NAMALWA (cell line): ENCODE measurements at places on chromosomes 4 and X.
A peak's percentile ranks its signal among the peaks of the same experiment; 100 is the strongest.

- no peak for DNase-seq
These were observed 2023.0 kb upstream of the AGA start for GRCh38 chr4:179465131-179465797.

DNA sequence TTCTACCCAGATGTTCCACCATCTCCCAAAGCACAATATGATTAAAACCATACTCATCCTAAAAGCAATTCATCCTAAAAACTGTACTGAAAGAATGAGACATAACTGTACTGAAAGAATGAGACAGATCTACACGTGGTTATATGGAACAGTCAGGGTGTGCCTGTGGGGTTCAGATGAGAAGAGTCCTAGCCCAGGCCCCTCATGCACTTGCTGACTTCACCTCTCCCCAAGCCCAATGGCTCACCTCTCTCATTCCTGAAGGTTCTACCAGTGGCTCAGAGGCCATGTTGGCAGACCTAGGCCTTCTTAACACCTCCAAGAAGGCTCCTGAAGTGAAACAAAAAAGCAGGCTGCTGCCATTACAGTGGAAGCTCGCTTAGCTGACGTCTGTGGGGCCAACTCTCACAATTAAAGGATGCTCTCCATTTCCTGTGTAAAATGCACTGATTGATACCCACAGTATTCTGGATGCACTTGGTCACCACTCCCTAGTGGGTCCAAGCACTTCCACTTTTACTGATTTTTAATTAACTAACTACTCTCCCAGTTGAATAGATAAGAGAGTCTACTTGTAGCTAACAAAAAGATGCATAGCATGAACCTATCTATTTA lies 3.8 kb downstream of the PLAC1 start:
- DNase-seq = no peak

DNA sequence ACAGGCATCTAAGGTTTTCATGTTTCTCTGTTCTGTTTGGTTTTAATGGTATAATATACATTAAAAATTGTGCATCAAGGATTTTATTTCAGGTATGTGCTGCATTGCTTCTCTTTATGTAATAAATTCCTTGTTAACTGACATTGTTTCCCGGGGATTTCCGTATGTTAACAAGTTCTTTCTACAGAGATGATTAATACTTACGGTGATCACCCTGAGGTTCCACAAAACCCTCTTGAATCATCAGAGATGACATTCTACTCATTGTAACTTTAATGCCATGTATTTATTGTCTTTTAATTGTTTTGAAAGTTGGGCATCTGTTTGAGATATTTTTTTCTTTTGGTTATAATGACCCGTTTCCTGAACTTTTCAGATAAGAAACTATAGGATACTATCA lies 37.5 kb downstream of the ARHGAP10 start:
- DNase-seq = no peak

- DNase-seq = peak; percentile 1
These were observed 5.3 kb downstream of the MBNL3 start for GRCh38 chrX:132483488-132483887.

DNA sequence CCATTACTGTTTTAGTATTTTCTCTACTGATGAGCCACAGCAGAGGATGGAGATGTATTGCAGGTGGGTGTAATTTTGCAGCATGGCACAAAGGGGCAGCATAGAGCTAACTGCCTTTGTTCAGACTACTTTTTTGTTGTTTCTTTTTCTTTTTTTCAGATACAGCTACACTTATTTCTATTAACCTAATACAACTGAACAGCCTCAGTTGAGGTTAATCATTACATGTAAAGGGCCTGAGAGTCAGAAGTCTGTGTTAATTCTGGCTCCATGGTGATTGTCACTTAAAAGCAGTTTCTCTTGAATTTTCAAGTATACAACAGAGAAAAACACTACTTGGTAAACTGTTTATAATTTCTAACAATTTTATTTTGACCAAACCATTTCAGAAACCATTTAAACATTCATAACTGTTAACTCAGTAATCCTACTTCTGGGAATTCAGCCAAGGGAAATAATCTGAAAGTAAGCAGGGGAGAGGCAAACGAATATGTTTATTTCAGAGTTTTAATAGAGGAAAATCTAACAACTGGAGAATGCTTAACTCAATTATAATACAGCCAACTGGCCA lies 13.9 kb upstream of the PPEF2 start:
- peak; percentile 59 for DNase-seq

DNA sequence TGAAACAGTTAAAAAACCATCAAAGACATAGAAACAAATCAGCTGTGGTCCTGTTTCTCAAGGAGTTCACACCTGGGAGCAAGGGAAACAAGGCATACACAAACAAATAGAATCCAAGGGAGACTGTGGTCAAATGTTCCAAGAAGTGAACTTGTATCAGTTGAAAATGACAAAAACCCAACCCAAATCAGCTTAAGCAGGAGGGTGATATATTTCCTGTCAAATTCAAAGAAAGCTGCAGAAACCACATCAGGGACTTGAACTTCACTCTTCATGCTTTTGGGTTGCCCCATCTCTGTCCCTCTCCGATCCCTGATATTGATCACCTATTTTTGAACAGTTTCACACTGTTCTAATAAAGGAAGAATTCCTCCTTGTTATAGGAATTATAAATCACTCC lies 148.6 kb upstream of the FMR1 start:
- DNase-seq = no peak

- no peak for DNase-seq
These were observed 609.6 kb upstream of the SPANXN1 start for GRCh38 chrX:144637731-144638130.

- DNase-seq = no peak
These were observed 184.4 kb downstream of the DKK2 start for GRCh38 chr4:106851726-106852125.

DNA sequence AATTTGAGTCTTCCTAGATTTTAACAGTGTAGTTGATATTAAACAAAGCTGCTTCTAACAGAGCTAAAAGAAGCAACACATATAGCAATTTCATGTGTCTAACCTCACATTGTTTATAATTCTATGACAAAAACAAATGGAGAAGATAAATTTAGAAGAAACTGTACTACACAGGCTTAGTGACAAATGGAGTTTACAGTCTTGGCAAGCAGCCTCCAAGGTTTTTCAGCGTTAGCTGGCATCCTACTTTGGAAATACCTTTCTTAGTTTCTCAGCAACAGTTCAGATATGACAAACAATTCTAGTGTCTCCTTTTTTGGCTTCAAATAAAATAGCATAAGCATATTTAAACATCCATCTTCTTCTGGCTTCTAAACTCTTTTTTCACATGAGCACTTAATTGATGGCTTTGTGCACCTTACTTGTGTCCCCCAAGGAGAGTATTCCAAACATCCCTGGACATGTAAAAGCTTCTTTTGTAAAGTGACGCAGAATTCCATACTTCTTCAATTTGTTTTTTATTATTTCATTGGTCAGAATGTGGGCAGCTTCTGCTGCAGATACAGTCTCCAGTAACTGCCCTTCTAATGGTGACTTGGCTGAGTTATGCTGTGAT lies 249.8 kb downstream of the ANTXR2 start:
- DNase-seq = no peak

- peak; percentile 89 for DNase-seq
These were observed at the start of gene FAM241A for GRCh38 chr4:112145326-112145789. TSS of gene FAM241A (plus strand) at chr4:112145454. CDS start at chr4:112145581, 127 bp downstream.

- DNase-seq = peak; percentile 28
These were observed 1716.3 kb downstream of the C4orf33 start for GRCh38 chr4:130812117-130812765.

GRCh38 chrX:47311932-47312774 lies 58.2 kb upstream of the ZNF157 start:
- DNase-seq = peak; percentile 52

GRCh38 chr4:184534511-184535391 lies 60.4 kb upstream of the IRF2 start:
- DNase-seq = peak; percentile 73

DNA sequence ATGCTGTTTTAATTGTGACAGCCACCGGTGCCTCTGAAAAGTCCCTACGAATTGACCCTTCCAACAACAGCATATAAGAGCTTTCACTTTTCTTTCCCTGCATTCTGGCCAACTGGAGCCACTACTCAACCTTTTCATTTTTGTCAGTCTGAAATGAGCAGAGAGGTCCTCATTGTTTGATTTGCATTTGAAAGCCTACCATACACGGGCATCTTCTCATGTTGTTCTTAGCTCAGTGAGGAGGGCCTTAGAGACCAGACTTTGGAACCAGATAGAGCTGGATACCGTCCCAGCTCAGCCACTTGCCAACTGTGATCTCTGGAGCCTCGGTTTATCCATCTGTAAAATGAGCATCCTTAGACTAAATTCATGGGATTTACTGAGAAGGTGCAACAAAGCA lies 16.9 kb upstream of the TMSB4X start:
- DNase-seq = peak; percentile 20

GRCh38 chr4:110544594-110544993 lies 68.6 kb downstream of the ENPEP start:
- DNase-seq = no peak

GRCh38 chrX:66015152-66015831 lies 24.6 kb downstream of the VSIG4 start:
- DNase-seq = peak; percentile 20

- DNase-seq = no peak
These were observed 20.5 kb upstream of the BLTP1 start for GRCh38 chr4:122131562-122132157.

DNA sequence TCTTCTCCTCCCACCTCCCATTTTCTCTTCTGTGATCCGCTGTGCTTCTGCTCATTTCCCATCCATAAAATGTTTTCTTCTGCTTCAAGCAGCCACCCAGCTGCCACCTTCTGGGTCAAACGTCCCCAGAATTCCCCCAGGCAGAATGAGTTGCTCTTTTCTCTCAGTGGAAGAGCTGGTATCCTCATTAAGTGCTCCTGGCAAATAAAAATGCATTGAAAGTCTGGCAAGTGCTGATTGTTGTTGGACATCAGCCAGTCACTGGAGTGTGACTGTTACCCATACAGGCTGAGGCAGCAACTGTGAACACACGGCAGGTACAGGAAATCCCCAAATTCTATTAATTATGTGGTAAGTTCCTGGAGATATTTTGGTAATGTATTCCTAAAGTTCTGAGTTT lies 52.6 kb downstream of the LIMCH1 start:
- no peak for DNase-seq

DNA sequence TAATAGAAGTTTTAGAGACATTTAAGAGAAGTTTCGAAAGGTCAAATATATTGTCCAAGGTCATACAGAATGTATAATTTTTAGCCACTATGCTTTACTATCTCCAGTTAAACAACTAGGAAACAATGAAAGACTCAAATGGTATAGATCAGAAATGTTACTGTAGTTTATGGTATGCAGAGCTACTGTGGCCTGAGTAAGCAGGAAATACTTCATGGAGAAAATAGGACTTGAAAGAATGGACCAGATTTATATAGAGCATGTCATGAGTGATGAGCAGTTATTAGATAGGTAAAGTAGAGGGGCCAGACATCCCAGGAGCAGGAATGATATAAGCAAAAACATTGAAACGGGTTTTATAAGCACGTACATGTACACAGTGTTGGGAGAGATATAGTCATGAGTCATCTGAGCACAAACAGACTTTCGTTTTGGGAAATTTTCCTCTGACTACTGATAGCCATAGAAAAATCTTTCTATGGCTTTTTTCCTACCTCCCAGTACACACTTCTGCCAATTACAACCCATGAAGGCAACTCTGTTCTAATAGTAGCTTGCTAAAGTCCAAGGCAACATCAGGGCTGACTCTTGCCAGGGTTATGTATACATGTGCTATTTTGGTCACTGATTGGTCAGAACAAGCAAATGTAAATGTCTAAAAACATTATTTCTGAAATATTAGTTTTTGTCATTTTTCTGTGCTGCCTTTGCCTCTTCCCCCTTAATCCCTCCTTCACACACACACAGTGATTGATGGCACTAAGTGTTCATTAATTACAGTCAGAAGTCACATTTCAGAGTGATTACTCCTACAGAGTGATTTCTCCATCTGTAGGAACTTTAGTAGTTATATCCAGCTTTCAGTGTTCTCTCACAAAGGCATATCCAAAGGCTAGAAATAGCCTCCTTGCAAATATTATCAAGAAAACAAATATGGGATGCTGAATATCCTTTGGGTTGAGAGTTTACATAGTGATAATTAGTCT lies 198.7 kb downstream of the ENOX2 start:
- DNase-seq = no peak

DNA sequence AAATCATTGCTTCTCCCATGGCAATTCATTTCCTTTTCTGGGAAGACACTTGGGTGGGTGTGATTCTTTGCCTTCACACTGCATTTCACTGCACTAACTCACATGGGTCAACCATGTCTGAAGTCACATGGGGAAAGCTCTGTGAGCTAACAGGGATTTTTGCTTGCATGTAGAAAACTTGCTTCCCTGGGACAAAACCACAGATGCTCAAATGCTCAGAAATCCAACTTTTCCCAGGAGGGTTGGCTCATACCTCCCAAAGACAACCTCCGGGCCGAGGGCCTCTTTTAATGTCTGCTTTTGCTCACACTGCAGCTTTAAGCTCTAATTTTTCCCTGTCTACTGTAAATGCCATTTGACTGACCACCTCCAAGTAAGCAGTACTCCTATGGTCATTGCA lies 1695.2 kb downstream of the STIM2 start:
- no peak for DNase-seq

- DNase-seq = no peak
These were observed 415.1 kb downstream of the AFF2 start for GRCh38 chrX:148915474-148915873.

GRCh38 chr4:37393321-37393720 lies 148.8 kb downstream of the NWD2 start:
- DNase-seq = no peak

GRCh38 chrX:137362583-137362982 lies 203.3 kb upstream of the ZIC3 start:
- no peak for DNase-seq

DNA sequence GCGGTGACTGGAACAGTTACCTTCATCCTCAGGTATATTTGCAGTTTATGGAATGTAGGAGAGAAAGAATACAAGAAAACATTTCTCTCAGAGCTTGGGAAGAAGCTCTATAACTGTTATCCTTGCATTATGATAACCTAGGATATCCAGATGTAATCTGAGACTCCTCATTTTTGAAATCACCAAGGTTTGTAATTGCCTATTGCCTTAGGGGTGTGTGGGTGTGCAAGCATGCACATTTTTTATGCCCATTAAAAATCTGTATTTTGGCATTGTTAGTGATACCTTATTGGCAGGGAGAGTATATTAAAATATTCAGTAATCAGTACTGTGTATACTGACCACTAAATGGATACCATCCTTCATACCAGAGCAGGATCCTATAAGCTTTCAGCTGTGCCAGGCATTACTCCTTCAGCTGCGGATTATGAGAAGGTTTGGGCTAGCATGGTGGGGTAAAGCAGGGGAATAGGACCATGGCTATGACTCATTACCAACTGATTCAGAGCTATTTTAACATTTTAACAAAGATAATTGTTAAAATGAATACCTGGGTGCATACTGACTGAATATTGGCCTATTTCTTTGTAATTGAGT lies 8.3 kb downstream of the SEC24B start:
- DNase-seq = no peak
